ENCODE measurements at places on chromosomes 12 and 14. TPM values are rescaled to one million over a fixed set of nuclear protein-coding genes. Genes with fewer than 3 reads are reported as not detected.

DNA sequence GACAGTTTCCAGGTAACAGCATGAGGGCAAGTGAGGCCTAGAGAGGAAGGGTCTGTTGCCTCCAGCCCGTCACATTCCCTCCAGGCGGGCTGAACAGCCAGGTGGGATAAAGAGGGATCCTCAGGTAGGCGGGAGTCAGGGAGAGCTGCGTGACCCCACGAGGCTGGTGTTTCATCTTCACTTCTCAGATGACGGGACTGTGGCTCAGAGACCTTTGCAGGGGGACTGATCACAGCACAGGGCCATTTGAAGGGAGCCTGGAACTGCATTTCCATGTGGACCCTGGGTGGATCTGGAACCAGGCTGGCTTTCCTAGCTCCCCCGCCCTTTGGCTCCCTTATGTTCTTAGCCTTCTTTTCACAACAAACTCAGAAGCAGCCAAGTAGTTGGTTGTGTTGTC, 37.4 kb downstream of the SH2B3 start:
- peak overlapping the region; percentile 6 for H3K27ac ChIP-seq
- H3K36me3 ChIP-seq: no peaks in the 10 kb centered on the region
- H3K4me1 ChIP-seq: no peaks in the 10 kb centered on the region
- H3K4me3 ChIP-seq: no peak overlapping the region
- no peaks in the 10 kb centered on the region for H3K27me3 ChIP-seq
- DNase-seq: no peak

Gene STXBP6
- total RNA-seq: 48.8 TPM

- no peaks in the 10 kb centered on the region for H3K36me3 ChIP-seq
- H3K4me1 ChIP-seq: no peaks in the 10 kb centered on the region
- no peaks in the 10 kb centered on the region for H3K27me3 ChIP-seq
- no peak overlapping the region for H3K27ac ChIP-seq
- DNase-seq: no peak
Measured at GRCh38 chr14:81153187-81153586, 67.6 kb downstream of the GTF2A1 start.

Gene RASAL1
- total RNA-seq: not detected

Gene TPCN1
- total RNA-seq: 16.9 TPM

Gene PLBD2
- total RNA-seq: 19.1 TPM

DNA sequence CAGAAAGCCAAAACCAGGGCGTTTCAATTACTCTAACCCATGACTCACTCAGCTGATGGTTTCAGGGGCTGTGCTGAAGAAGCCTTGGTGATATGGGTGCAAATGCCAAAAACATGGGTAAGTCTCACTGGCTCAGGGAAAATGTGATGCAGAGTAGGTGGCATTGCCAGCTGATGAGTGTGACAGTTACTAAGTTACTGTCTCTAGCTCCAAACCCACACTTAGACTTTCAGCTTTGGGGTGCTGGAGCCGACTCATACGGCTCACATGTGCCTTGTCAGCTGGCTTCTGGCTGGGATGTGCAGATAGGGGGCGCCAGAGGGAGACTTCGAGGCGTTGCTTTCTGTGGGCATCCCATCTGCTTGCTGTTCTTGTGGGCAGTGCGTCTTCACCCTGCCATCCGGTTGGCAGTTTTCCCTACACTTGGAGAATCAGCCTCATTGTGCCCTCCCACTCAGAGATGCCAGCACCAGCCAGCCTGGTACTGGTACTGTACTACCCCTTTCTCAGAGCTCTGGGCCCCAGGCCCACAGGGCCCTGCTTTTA, 11.1 kb upstream of the KRT7 start:
- H3K4me3 ChIP-seq: no peak overlapping the region
- H3K36me3 ChIP-seq: no peaks in the 10 kb centered on the region
- H3K27ac ChIP-seq: peak overlapping the region; percentile 17

DNA sequence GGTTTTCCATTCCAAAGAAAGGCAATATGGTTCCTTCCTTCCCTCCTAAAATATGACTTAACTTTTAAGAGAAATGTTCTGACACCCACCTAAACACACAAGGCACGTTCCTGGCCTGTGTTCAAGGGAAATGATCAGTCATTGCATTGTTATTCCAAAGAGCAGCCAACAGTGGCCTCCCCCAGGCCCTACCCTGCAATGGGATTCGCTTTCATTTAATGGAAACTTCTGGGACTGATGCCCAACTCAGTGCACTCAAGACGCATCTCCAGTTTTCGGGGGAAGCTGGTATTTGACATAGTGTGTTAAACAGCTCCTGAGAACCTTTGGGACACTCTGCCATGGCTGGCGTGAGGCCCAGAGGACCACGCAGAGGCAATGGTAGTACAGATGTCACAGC, 65.9 kb downstream of the DDX51 start:
- H3K27me3 ChIP-seq: no peaks in the 10 kb centered on the region
- no peak overlapping the region for H3K4me3 ChIP-seq
- no peaks in the 10 kb centered on the region for H3K4me1 ChIP-seq
- no peak overlapping the region for H3K27ac ChIP-seq
- DNase-seq: no peak

DNA sequence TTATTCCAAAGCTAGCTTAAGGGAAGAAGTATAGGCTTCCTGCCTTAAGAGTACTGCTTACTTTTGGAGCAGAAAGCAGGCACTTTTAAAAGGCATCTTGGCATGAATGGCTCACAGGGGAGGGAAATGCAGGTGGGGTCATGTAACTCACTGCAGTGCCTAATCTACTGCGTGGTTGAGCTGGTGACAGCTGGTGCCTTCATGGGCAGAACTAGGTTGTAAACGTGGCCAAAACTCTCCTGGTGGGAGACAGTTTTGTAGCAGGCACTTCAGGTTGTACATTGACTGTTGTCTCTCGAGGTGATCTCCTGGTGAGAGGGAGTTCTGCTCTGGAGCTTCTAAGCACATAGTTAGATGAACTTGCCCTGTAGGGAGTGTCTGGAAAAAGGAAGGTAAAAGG, 962.5 kb downstream of the DIO2 start:
- H3K4me3 ChIP-seq: no peak overlapping the region
- no peaks in the 10 kb centered on the region for H3K4me1 ChIP-seq
- H3K27ac ChIP-seq: no peak overlapping the region
- peaks cover 6% of the 10 kb centered on the region for H3K27me3 ChIP-seq
- no peaks in the 10 kb centered on the region for H3K36me3 ChIP-seq
- DNase-seq: no peak

DNA sequence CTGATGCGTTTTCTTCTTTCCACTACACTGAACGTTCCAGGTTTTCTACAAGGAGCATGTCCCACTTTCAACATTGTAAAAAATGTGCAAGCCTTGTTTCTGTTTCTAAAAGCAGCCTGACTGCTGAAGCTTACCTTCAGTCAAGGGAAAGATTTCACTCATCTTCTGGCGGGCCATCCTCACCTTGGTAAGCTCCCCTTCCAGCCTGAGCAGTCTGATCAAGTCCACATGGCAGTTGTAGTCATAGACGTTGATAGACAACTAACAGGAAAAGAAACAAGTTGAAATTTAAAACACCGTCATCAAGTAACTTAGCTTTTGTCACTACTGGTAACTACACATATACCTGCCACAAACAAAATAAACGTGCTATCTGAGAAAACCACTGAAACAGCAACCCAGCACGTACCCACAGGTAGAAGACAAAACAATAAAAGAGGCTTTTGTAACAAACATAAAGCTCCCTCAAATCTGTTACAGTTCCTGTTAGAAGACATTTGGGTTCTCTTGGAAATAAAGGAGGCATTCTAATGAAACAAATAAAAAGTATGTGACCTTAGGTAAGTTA, 11.9 kb downstream of the SART3 start:
- H3K4me1 ChIP-seq: no peaks in the 10 kb centered on the region
- peaks cover 8% of the 10 kb centered on the region for H3K36me3 ChIP-seq
- H3K27me3 ChIP-seq: no peaks in the 10 kb centered on the region
- no peak overlapping the region for H3K4me3 ChIP-seq

GRCh38 chr12:103665971-103666370, 78.9 kb downstream of the STAB2 start:
- no peak for DNase-seq
- no peaks in the 10 kb centered on the region for H3K36me3 ChIP-seq
- no peak overlapping the region for H3K4me3 ChIP-seq
- no peak overlapping the region for H3K27ac ChIP-seq
- no peaks in the 10 kb centered on the region for H3K4me1 ChIP-seq

GRCh38 chr12:7501031-7501588, 2.5 kb downstream of the CD163 start:
- H3K4me3 ChIP-seq: no peak overlapping the region
- H3K27ac ChIP-seq: no peak overlapping the region
- no peaks in the 10 kb centered on the region for H3K36me3 ChIP-seq
- H3K4me1 ChIP-seq: no peaks in the 10 kb centered on the region
- no peak for DNase-seq
- H3K27me3 ChIP-seq: no peaks in the 10 kb centered on the region

GRCh38 chr14:61925043-61925442, 162.8 kb downstream of the SNAPC1 start:
- no peak overlapping the region for H3K27ac ChIP-seq
- H3K4me1 ChIP-seq: peaks cover 29% of the 10 kb centered on the region
- no peak for DNase-seq
- H3K27me3 ChIP-seq: no peaks in the 10 kb centered on the region
- H3K4me3 ChIP-seq: no peak overlapping the region

DNA sequence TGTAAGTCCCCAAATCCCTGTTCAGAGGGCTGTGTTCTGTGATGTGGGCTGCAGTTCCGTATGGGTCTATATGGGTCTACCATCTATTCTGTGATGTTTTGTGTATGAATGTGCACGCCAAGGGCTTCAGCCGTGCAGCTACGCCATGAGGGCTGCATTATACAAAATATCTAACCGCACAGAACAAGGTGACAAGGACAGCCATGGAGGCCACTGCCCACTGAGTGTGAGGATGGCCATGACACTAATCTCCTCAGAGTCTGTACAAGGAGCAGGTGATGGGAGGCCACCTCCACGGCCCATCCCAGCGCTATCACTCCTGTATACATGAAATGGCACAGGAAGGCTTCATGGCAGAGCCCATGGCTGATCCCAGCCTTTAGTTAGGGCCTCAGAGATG, 102.0 kb downstream of the DICER1 start:
- H3K4me1 ChIP-seq: no peaks in the 10 kb centered on the region
- no peak overlapping the region for H3K27ac ChIP-seq

Gene SERPINA10
- 23.0 TPM for total RNA-seq

DNA sequence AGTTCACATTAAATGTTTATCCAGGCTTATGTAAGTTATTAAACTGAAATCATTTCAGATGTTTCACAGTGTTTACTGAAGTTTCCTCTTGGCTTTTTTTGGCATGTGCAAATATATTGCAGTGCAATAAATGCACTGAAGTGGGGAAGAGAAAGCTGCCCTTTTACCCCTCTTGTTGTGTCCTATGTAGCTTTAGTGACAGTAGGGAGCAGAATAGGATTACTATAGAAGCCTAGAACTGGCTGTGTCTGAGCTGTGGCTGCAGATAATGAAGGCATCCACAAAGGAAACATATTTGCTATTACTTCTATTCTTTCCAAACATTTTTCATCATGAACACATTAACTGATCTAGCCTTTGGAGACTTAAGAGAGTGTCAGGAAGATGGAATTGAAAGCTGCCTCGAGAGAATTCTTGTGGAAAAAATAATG, 24.1 kb upstream of the CNTN1 start:
- DNase-seq: no peak
- no peaks in the 10 kb centered on the region for H3K36me3 ChIP-seq
- no peak overlapping the region for H3K27ac ChIP-seq
- H3K27me3 ChIP-seq: no peaks in the 10 kb centered on the region
- H3K4me3 ChIP-seq: no peak overlapping the region

GRCh38 chr12:38771871-38772270, 133.5 kb downstream of the CPNE8 start:
- H3K4me1 ChIP-seq: no peaks in the 10 kb centered on the region
- H3K36me3 ChIP-seq: no peaks in the 10 kb centered on the region
- H3K27me3 ChIP-seq: no peaks in the 10 kb centered on the region
- no peak for DNase-seq

DNA sequence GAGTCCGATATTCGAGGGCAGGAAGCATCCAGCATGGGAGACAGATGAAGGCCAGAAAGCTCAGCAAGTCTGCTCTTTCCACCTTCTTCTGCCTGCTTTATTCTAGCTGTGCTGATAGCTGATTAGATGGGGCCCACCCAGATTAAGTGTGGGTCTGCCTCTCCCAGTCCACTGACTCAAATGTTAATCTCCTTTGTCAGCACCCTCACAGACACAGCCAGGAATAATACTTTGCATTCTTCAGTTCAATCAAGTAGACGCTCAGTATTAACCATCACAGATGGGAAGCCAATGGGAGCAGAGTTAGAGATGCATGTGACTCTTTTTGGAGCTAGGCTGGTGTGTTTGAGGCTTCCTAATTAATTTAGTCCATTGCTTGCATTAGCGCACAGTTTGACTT, 17.0 kb downstream of the C12orf75 start:
- no peak overlapping the region for H3K4me3 ChIP-seq
- no peaks in the 10 kb centered on the region for H3K36me3 ChIP-seq
- no peak for DNase-seq
- no peaks in the 10 kb centered on the region for H3K27me3 ChIP-seq
- H3K27ac ChIP-seq: no peak overlapping the region

Gene FGF23
- 2.6 TPM for total RNA-seq

Gene ZDHHC22
- total RNA-seq: 0.04 TPM

Gene KCNC2
- 0.07 TPM for total RNA-seq

Gene ARMH4
- 9.2 TPM for total RNA-seq

GRCh38 chr14:95507701-95508103, 8.7 kb downstream of the SYNE3 start:
- no peak overlapping the region for H3K4me3 ChIP-seq
- no peaks in the 10 kb centered on the region for H3K27me3 ChIP-seq
- H3K36me3 ChIP-seq: no peaks in the 10 kb centered on the region

Gene CHGA
- total RNA-seq: 61.3 TPM

GRCh38 chr14:61025251-61026223, 44.5 kb downstream of the SLC38A6 start:
- H3K36me3 ChIP-seq: no peaks in the 10 kb centered on the region
- H3K27me3 ChIP-seq: no peaks in the 10 kb centered on the region
- no peak overlapping the region for H3K4me3 ChIP-seq
- no peaks in the 10 kb centered on the region for H3K4me1 ChIP-seq
- H3K27ac ChIP-seq: no peak overlapping the region

- no peak overlapping the region for H3K27ac ChIP-seq
- no peak overlapping the region for H3K4me3 ChIP-seq
- no peak for DNase-seq
Measured at GRCh38 chr12:77013091-77013490, 52.3 kb downstream of the E2F7 start.

GRCh38 chr14:70318635-70319013, 40.9 kb downstream of the COX16 start:
- H3K36me3 ChIP-seq: no peaks in the 10 kb centered on the region
- H3K27ac ChIP-seq: peak overlapping the region; percentile 57
- H3K27me3 ChIP-seq: no peaks in the 10 kb centered on the region
- H3K4me1 ChIP-seq: peaks cover 15% of the 10 kb centered on the region

DNA sequence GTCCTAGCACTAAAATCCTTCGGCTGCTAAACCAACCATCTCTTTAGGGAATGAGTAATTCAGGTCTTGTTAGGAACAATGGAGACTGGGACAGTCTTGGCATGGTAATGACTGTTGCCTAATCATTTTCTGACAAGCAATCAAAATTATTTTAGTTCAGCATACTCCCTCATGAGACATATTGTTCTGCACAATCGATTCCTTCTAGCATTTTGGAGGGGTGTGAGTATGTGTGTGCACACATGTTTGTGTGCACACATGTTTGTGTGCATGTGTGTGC, 2.1 kb upstream of the KRT1 start:
- no peak overlapping the region for H3K4me3 ChIP-seq
- peaks cover 44% of the 10 kb centered on the region for H3K27me3 ChIP-seq
- H3K27ac ChIP-seq: no peak overlapping the region
- DNase-seq: no peak
- no peaks in the 10 kb centered on the region for H3K4me1 ChIP-seq
- H3K36me3 ChIP-seq: no peaks in the 10 kb centered on the region
